ENCODE measurements at places on chromosomes 12 and 14.

DNA sequence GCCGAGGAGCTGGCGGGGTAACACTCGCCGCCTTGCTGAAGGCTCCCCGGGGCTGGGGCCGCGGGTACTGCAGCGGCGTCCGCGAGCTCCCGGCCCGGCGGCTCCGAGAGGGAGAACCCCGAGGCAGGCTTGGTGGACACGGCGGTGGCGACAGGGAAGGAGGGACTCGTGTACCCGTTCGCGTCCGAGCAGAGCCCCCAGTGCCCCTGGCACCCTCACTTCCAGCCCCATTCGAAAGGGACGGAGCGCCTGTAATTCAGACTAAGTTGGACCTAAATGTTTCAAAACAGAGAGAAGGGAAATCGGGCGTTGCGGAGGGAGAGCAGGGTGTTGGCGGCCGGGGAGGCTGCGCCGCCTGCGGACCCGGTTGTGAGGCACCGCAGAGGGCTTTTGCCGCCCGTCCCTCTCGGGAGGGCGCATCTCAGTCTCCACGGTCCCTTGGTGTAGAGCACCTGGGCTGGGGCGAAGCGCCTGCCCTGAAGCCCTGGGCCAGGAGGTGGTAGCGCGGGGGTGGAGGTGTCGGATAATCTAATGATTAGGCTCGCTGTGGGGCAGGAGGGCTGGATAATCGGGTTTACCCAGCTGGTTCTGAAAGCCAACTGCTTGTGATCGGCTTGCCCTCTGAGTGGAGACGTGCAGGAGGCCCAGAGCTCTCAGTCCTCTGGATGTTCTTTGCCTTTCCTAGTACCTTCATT is 771 bp downstream of the DAAM1 start:
- DNase-seq, result no peak

DNA sequence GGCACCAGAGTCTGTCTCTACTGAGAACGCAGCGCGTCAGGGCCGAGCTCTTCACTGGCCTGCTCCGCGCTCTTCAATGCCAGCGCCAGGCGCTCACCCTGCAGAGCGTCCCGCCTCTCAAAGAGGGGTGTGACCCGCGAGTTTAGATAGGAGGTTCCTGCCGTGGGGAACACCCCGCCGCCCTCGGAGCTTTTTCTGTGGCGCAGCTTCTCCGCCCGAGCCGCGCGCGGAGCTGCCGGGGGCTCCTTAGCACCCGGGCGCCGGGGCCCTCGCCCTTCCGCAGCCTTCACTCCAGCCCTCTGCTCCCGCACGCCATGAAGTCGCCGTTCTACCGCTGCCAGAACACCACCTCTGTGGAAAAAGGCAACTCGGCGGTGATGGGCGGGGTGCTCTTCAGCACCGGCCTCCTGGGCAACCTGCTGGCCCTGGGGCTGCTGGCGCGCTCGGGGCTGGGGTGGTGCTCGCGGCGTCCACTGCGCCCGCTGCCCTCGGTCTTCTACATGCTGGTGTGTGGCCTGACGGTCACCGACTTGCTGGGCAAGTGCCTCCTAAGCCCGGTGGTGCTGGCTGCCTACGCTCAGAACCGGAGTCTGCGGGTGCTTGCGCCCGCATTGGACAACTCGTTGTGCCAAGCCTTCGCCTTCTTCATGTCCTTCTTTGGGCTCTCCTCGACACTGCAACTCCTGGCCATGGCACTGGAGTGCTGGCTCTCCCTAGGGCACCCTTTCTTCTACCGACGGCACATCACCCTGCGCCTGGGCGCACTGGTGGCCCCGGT is at the start of gene PTGDR:
Gene PTGDR (plus strand): TSS at position 198 of the 778 bp plus-strand sequence. CDS start 117 bp downstream, at position 315.
- no peak for DNase-seq

- no peak for DNase-seq
These were observed 146.4 kb upstream of the FOXN3 start for GRCh38 chr14:89563471-89563870.

DNA sequence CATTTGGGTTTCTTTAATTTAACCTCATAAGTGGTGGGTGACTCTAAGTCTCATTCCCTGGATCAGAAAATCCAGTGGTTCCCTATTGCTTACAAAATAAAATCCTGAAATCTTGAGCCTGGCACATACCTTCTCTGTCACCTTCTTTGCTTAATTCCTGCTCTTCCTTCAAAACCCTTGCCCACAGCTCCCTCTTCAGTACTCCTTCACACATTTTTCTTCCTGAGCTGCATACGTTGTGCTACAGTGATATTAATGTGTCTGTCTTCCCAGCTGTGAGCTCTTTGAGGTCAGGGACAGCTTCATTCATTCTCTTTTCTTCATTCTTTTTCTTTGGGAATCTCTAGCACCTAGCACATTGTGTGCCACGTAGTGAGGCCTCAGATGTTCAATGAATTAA is 9.5 kb downstream of the TSPAN11 start:
- DNase-seq, result no peak

DNA sequence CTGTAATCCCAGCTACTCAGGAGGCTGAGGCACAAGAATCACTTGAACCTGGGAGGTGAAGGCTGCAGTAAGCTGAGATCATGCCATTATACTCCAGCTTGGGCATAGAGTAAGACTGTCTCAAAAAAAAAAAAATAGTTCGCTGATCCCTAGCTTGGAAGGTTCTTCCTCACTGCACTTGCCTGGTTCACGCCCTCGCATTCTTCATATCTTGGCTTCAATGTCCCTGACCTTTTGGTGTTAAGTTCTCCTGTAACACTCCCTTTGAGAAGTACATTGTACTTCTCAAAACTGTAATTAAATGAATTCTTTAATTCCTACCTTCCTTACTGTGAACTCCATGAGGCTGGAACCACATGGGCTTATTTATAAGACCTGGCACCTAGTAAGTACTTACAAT is 16.5 kb upstream of the TPCN1 start:
- no peak for DNase-seq

All from muscle of back (tissue), 13 donors.